ENCODE measurements at places on chromosomes 12 and 14.

DNA sequence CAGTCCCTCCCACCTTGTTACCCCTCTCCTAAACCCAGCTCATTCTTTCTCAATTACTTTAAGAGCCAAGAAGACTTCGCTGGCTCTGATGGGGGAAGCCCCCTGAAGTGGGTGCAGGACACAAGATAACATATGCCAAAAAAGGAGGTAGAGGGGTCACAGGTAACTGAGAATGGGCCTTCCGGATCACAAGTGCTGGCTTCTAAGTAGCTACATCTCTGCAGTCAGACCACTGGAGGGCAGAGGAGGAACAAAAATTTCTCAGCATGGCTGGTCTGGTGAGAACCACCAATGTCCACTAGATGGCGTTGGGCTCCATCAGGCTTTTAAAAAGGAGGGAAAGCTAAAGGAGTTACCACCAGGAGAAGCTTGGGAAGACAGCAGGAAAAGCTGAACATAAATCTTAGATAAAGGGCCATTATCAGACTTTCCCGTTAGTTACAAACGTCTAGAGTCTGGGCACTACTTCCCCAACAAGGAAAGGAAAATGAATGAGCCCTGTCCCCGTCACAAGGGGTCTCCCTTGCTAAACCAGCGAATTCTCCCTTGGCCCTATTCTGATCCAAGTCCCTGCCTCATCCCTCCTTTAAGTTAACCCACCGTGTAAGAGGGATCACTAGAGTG, 11.6 kb upstream of the CDH24 start:
- DNase-seq = peak; percentile 85

DNA sequence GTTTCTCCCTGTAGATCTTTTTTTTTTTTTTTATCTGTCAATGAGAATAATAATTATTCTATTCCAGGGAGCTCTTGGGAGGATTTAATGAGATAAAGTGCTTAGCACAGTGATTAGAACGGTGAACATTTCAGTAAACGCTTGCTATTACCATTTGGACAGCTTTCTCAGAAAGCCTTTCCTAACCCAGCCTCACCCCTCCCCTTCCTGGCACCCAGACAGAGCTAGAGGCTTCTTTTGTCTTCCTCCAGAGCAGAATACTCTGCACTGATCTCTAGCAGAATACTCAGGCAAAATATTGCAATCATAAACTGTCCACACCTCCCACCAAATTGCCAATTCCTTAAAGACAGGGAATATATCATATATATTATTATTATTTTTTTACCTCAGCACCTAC, 66.6 kb downstream of the ERGIC2 start:
- DNase-seq = no peak

- no peak for DNase-seq
These were observed 246.4 kb downstream of the RPL10L start for GRCh38 chr14:46404865-46405811.

- DNase-seq = no peak
These were observed 48.3 kb downstream of the NFKBIA start for GRCh38 chr14:35355981-35356841.

DNA sequence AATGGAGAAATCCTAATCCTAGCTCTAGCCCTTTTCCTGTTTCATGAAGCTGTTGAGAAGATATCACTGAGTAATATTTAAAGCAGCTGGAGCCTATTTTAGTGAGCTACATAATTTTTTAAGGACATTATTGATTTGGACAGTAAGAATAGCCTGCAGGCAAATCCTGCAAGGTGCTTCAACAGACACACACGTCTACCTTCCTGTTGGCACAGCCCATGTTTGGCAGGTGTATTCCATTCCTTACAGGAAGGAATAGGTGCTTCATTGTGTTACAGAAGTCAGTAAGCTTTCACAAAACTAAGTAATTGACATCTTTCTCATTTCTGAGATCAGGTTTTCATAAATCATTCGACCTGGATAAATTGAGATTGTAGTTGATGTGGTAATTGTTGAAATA, 50.6 kb downstream of the FOXA1 start:
- DNase-seq = no peak

- DNase-seq = no peak
These were observed 318.8 kb upstream of the FKBP4 start for GRCh38 chr12:2475984-2476383.

DNA sequence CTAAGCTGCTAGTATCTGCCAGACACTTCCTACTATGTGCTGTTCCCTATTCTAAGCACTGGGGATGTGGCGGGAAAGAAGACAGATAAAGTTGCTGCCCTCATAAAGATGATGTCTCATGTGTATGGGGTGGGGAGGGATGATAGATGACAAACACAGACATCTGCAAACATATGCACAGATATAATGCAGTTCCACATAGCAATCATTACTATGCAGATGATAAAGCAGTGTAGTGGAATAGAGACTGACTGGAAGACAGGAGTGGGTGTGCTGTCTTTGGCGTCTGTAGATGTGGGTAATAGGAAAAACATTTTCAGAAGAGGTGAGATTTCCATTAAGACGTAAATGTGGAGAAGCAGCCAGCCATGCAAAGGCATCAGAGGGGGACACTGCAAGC, 243.6 kb downstream of the DPY19L2 start:
- DNase-seq = no peak

DNA sequence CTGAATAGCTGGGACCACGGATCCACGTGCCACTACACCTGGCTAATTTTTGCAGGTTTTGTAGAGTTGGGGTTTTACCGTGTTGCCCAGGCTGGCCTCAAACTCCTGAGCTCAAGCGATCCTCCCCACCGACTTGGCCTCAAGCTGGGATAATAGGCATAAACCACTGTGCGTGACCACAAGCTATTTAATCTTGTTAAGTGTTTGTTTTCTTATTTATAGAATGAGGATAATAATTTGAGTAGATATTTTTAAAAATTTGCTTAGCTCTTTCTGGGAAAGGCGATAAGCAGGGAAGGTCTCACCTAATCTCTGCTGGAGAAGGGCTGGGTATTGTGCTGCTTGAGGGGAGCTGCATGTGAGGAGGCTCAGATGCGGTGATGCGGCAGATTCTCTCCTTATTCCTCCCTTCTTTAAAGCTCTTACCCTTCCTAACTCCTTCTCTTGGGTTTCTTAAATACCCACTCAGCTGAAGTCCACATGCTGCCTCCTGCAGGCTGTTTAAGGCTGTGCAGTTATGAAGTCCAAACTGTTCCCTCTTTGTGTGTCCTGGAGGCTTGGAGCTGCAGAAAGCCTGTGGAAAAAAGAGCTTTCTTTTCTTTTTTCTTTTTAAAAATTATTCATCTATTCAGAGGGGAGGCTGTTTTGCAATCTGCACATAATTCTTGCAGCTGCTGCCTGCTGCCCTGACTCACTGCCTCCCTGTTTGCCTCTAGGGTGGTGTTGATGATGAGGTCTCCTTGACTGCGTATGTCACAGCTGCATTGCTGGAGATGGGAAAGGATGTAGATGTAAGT, 37.9 kb downstream of the A2ML1 start:
- peak; percentile 21 for DNase-seq

GRCh38 chr12:68185598-68185997, 26.1 kb upstream of the IFNG start:
- DNase-seq = no peak

DNA sequence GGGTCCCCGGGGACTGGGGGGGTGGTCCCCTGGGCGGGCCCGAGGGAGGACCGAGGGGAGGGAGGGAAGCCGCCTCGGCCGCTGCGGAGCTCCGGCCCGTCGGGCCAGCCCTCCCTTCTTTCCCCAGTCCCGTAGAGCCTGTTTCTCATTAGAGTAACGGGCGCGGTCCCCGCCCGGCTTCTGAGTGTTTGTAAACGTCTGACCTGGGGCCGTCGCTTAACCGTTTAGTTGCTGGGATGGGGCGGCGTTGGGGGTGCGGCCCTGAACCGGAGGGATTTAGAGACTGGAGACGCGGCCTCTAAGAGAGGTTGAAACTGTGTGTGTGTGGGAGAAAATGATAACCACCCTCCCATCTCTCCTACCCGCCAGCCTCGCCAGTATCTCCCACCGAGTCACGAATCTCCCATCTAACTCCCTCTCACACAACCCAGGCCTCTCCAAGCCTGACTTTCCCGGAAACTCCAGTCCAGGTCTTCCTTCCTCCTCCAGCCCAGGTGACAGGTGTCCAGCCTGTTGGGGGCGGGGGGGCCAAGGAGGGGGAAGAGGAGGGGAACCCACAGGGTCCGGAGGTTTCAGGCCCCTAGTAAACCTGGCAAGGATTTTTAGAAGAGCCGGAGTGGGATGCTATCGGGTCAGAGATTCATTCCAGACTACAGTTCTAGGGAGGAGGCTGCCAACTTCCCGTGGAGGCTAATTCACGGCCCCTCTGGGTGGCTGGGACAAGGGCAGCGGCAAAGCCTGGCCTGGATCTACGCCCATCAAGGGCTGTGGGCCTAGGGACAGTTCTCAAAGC, 1.1 kb upstream of the NFATC4 start:
- DNase-seq = peak; percentile 7

- DNase-seq = no peak
These were observed 84.4 kb downstream of the TMEM132D start for GRCh38 chr12:129819391-129819790.

DNA sequence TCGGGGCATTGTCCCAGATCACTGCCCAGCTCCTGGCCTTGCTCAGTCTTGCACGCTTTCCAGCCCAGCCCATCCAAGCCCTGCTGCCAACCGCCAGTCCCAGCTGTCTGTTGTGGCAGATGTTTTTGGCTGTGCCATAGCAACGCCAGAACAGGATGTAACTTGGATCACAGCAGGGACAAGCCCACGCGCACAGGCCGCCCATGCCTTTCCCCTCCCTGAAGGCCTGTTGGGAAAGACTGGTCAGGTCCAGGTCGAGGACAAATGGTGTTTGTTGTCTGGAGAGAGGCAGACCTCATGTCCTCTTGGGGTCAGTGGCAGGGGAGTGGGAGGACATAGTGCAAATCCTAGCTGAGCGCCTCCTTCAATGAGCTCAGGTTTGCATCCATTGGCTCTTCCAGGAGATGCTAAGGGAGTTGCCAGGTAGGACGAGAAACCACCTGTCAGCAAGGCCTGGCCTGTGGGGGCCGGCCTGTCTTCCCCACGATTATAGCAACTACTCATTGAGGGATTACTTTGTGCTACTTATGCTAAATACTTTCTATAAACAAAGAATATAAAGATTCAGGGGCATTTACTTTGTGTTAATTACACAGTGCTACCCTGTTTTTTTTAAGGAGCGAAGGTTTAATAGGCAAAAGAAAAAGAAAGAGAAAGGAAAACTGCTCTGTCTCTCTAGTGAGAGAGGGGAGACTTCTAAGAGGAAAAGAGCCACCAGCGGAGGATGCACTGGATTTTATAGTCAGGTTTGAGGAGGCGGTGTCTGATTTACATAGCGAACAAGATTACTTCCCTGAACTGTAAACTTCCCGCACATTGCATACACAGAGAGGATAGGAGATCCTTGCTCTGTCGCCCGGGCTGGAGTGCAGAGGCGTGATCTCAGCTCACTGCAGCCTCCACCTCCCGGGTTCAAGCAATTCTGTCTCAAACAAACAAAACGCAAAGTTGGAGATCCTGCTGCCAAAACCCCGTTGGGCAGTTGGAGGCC, 42.8 kb upstream of the CORO1C start:
- DNase-seq = no peak

GRCh38 chr12:5022465-5023061, 21.1 kb upstream of the KCNA5 start:
- peak; percentile 13 for DNase-seq

- DNase-seq = no peak
These were observed 48.7 kb upstream of the KITLG start for GRCh38 chr12:88628856-88629509.

GRCh38 chr12:26831951-26832821, 808 bp downstream of the ITPR2 start:
- peak; percentile 73 for DNase-seq

DNA sequence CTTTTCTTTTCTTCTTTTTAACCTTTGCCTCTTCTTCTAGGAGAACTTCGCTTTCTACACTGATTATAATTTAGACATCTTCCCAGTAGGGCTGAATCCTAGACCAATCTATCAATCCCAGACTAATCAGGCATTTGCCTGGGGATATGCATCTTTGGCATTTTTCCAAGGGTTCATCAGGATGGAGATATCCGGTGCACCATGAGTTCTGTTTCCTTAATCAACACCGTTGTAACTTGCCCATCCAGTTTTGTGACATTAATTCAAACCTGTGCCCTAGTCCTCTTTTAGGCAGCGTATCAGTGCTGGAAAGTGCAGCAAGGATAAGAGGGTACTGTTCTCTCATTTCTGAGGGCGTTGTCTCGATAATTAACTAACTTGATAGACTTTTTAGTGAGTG, 617 bp upstream of the MGP start:
- no peak for DNase-seq

DNA sequence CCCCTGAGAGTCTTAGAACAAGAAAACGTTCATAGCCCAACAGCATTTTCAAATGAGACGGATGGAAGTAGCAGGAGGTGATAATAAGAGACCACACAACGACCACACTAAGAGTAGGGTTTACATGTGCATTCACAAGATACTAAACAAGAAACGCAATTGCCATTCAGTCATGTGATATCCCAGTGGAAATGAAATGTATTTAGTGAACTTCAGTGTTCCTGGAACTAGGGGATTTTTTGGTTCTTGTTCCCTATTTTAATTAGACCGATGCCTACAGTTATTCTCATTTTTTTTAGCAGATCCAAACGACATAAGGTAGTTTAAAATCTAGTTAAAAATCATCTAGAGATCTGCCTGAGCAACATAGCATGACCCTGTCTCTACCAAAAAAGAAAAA, 150.0 kb downstream of the GPR65 start:
- no peak for DNase-seq

GRCh38 chr12:7460375-7461259, 16.7 kb upstream of the CD163L1 start:
- peak; percentile 15 for DNase-seq

DNA sequence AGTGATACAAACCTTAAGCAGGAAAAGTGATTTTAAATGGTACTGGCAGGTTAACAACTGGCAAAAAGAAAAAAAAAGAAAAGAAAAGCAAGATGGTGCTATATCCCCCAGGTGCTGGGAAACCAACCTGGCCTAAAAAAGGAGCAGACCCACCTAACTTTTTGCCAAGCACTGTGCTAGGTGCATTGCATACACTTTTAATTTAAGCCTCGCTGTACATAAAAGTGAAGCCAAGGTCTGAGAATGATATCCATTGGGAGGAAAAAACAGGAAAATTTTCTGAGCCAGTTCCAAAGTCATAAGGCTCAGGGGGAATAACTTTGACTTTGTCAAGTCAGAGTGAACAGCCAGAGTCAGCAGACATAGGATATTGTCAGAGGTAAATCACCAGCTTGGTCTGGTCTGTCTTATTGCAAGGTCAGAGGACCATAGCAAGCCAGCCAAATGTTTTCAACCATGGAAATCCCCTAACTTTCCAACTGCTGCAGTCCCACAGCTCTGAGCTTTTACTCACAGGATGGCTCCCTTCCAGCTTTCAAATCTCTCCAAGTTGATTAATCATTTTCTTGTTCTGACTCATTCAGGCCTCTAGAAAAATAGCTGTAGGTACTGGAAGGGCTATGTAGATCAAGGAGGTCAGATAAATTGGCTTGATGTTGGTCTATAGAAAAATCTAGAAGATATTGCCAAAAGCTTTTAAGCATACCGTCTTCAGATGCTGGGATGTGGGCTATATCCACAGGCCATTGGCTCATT, 412.9 kb downstream of the RAD51B start:
- peak; percentile 22 for DNase-seq
